ENCODE measurements at places on chromosomes 3 and 15.

DNA sequence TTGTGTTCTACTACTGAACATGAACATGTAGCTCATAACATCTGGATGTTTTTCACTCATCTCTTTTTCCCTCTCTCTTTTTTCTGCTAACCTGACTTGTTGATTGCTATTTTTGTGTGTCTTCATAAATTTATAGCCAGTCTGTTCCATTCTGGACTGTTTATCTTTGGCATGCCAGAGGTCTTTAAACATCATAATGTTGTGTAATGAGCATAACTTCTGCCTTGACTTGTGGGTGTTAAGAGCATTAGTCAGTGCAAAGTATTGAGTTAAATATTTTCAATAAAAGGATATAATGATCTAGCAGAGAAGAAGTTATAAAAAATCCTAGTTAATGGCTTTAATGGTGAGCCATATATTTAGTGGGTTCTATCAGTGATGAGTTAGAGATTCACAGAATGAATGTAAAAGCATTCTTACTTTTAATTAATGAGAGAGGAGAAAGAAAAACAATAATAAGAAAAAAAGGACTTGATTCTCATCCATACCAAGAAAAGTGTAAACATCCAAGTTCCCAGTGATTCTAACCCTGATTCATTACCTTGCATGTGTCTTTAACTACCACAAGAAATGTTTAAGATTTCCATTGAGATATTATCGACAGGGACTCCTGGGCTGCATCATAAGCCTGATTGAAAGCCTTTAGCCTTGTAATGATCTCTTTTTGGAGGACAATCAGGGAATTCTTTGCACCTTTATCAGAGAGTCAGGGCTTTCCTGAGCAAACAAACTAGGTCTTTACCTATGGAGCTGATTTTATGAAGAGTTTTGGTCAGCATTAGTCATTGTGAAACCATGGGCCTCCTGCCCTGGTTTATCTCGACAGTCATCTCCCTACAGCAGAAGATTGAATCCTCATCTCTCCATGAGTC lies 22.9 kb downstream of the MITF start:
- no peak for DNase-seq

- no peak for DNase-seq
These were observed 23.9 kb downstream of the ILDR1 start for GRCh38 chr3:121998030-121998580.

- no peak for DNase-seq
These were observed 77.1 kb downstream of the AKAP13 start for GRCh38 chr15:85457392-85457968.

DNA sequence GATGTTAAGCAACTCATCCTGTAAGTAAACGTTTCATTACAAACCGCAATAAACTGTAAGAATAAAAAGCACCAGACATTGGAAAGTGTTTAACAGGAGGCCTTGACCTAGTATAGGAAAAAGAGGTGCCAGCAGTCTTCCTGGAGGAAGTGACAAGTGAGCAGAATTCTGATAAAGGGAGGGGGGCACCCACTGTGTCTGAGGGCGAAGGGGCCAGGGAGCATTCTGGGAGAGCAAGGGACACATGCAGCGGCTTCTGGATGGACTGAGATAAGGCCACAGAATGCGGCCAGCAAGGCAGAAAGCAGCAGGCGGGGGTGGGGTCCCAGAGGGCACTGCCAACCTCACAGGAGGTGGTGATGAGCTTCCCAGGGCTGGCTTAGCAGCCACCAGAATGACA lies 80.2 kb downstream of the MTHFS start:
- no peak for DNase-seq

- no peak for DNase-seq
These were observed 92.0 kb upstream of the SAMMSON start for GRCh38 chr3:69907554-69907953.

DNA sequence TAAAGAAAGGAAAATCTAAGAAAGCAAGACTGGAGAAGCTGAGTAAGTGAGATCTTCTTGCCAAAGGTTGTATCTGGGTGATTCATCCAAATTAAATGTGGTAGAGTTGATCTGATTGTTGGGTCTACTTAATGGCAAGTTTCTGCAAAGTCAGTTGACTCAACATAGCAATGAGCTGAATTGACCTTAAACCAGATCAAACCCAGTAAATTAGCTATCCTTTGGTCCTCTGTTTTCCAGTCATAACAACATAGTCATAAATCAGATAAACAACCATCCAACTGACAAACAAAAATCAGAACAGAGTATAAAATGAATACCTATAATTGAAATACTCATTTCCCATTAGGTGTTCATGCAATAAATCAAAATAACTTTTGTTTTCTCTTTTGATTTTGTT lies 142.6 kb upstream of the CFAP20DC start:
- DNase-seq = no peak

- DNase-seq = no peak
These were observed 50.2 kb upstream of the THBS1 start for GRCh38 chr15:39530480-39531342.

- DNase-seq = no peak
These were observed 72.7 kb upstream of the TPRG1 start for GRCh38 chr3:189099031-189099471.

DNA sequence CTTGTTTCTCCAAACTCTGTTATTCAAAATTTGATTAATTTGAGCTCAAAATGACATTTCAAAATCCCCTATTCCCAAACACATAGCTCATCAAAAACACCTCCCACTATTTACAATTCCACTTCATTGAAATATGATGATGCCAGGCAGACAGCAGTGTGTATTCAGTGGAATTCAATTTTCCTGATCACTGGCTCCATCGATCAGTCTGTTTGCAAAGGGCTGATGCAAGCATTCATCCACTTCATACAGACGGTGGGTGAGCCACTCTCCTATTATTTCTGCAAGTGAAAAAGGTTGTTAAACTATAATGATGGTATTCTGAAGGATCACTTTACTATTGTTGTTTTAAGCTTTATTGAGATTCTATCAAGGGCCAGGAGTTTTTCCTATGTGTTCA lies 90.7 kb downstream of the RTP4 start:
- no peak for DNase-seq

- DNase-seq = no peak
These were observed 16.0 kb upstream of the MBNL1 start for GRCh38 chr3:152252755-152253154.

GRCh38 chr3:129596194-129597086 lies 10.0 kb downstream of the PLXND1 start:
- DNase-seq = no peak

- no peak for DNase-seq
These were observed 110.4 kb downstream of the C3orf70 start for GRCh38 chr3:185042312-185043050.

DNA sequence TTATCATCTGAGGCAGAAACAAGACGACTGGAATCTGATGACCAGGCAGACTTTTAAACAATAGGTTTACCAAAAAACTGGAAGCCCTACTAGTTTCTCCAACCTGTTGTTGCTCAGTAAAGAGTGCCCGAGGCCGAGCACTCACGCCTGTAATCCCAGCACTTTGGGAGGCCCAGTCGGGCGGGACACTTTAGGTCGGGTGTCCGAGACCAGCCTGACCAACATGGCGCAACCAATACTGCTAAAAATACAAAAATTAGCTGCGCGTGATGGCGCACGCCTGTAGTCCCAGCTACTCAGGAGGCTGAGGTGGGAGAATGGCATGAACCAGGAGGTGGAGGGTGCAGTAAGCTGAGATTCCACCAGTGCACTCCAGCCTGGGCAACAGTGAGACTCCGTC lies 1.1 kb upstream of the WDR5B start:
- no peak for DNase-seq

DNA sequence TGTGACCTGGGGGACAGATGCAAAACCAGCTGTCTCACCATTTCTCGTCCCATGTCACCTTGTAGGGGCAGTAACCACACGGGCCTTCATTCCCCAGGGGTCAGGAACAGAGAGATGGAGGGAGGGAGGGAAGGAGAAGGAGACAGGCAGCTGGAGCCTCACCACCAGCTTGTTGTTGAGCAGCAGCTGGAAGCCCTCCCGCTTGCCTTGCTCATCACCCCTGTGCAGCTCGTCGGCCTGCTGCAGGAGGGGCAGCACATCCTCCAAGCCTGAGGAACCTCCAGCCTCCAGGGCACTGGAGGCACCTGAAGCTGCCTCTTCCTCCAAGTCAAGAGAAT lies 10.3 kb downstream of the RMDN3 start:
- DNase-seq = no peak

DNA sequence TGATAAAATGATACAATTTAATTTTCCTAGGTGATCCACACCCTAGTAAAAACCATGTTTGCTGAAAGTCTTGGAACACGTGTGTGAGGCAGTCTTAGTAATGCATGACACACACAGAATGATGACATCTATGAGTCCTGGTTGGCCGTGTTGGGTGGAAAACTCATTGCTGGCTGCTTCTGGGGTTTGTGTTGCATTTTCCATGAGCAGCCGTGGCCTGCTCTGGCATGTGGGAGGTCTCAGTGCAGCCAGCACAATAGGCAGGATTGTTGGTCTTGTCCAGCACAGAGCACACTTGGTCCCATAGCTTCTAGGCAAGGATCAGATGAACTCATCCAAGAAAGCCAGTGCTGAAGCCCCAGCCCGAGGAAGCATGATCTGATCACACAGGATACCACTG lies 172.8 kb upstream of the UBE3A start:
- DNase-seq = no peak

- no peak for DNase-seq
These were observed 37.0 kb downstream of the GRIP2 start for GRCh38 chr3:14503033-14503705.

DNA sequence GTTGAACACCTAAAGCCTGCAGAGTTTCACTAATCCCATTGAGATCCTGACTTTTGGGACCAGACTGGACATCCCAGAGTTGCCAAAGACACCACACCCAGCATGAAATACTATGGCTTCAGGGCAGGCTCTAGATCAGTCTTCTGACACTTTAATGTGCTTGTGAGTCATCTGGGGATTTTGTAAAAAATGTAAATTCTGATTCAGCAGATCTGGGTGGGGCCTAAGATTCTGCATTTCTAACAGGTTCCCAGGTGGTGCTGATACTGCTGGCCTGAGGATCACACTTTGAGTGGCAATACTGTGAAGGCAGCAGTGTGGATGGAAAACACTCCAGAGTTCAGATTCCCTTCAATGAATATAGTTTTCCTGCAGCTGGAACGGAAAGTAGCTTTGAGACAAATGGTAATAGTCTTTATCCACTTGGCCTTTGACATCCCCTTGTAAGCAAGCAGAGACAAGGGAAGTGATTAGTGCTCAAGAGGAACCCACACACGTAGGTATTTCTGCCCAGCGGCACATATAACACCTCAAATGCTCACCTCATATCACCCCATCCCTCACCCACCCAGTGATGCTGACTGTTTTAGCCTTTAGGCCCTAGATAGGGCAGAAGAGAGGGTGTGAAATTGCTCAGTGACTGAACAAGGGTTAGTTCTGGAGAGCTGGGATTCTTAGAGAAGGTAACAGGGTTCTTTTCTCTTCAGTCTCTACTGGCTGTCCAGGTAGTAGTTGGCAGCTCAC lies 51.5 kb upstream of the GSK3B start:
- no peak for DNase-seq

GRCh38 chr15:74840851-74841775 lies 1.8 kb downstream of the ULK3 start:
- DNase-seq = no peak

- no peak for DNase-seq
These were observed 4.6 kb downstream of the EPM2AIP1 start for GRCh38 chr3:36988356-36988755.

- DNase-seq = no peak
These were observed 41.5 kb downstream of the SAXO2 start for GRCh38 chr15:82303956-82304777.

GRCh38 chr3:143483214-143483613 lies 363.6 kb downstream of the CHST2 start:
- DNase-seq = no peak

GRCh38 chr3:160879859-160880258 lies 123.8 kb downstream of the PPM1L start:
- DNase-seq = no peak

DNA sequence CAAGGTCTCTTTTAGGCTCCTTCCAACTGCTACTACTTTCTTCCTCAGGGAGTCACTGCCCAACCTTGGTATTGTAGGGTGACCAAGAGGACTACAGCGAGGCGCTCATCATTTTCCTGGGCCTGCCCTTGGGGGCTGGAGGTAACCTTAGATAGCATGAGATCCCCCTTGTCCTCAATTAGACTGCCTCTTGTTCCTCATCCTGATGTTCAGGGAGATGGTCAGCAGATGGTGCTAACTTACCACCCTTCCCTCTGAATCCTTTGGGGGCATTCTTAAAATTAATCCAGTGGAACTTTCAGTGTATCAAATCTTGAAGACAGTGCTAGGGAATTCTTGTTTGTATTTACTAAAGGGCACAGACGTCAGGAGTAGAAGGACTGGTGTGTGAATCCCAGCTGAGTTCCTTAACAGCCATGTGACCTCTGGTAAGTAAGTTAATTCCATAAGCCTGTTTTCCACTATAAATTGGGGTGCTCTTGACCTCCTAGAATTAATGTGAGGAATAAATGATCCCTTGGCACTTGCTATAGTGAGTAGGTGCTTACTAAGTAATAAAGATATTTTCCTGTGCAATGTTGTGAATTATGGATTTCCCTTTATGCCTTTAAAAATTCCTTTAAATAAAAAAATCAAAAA lies 4.1 kb upstream of the CLPX start:
- DNase-seq = no peak

GRCh38 chr15:76056931-76057330 lies 2.9 kb upstream of the TMEM266 start:
- no peak for DNase-seq

DNA sequence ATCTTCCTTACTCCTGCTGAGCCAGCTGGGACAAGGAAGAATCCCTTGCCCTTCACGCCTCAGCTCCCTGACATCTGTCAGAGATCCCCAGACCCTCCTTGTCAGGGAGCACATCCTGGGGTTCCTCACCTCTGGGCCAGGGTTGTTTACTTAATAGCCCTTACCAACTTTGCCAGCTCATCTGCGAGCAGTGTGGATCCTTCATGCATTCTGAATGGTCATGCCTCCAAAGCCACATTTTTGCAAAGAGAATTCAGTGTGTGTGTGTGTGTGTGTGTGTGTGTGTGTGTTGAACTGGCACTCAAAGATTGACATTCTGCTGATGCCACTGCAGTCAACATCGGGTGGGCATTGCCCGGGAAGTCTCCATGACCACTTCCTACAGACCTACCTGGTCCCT lies 112.6 kb downstream of the SLC49A4 start:
- DNase-seq = no peak
